Thoracic aorta (tissue), 2 donors: ENCODE measurements at places on chromosomes 5 and 9. TPM values are rescaled to one million over a fixed set of nuclear protein-coding genes. Genes with fewer than 3 reads are reported as not detected.

DNA sequence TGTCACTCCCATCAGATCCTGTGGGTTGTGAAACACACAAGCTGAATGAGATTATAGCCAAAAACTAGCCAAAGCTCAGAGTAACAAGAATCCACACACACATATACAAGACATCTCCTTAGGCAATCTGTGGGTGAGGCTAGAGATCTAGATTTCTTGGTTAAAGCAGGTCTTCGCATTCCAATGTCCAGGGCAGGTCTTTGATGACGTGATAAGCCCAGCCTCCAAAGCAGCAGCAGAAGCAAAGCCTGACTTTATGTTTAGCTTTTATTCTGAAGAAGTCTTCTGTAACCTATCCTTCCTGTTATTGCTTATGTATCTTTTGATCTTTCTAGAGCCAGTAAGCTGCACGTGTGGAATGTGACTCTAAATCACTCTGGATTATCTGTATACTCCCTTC, 199.1 kb upstream of the SLC30A5 start:
- no peak for DNase-seq

- DNase-seq = no peak
These were observed 3.1 kb downstream of the MAN2A1 start for GRCh38 chr5:109692852-109693251.

DNA sequence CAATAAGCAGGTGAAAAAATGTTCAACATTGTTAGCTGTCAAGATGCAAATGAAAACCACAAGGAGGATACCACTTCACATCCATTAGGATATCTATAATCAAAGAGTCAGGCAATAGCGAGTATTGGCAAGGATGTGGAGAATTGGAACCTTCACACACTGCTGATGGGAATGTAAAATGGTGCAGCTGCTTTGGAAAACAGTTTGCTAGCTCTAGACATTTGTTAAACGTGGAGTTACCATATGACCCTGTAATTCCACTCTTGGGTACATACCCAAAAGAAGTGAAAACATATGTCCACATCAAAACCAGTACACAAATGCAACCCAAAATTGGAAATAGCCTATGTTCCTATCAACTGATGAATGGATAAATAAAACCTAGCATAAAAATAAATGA, 37.4 kb downstream of the SCAMP1 start:
- DNase-seq = no peak

DNA sequence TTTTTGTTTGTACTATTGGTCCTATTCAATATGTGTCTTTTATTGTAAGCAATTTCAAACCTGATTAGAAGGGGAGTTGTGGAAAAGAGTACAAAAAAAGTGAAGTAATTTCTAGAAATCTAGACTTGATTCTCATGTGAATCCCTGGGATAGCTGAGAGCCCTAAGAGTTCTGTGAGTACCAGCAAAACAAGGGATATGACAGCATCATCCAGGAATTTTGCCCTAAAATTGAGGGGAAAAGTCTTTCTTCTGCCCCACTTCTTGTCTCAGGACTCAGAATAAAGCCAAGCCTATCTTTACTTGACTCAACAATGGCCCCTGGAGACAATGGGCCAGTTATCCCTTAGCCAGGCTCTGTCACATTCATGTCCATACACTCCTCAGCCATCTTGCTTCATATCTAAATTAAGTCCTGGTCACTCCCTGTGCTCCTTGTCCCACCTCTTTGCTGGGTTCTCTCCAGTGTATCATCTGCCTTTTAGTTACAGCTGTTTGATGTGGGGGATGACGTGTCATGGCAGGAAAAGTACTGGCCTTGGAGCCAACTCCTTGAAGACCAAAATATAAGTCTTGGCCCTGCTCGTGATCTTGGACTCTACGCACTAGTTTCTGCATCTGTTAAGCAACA, 81.2 kb downstream of the ADAMTS12 start:
- DNase-seq = no peak

DNA sequence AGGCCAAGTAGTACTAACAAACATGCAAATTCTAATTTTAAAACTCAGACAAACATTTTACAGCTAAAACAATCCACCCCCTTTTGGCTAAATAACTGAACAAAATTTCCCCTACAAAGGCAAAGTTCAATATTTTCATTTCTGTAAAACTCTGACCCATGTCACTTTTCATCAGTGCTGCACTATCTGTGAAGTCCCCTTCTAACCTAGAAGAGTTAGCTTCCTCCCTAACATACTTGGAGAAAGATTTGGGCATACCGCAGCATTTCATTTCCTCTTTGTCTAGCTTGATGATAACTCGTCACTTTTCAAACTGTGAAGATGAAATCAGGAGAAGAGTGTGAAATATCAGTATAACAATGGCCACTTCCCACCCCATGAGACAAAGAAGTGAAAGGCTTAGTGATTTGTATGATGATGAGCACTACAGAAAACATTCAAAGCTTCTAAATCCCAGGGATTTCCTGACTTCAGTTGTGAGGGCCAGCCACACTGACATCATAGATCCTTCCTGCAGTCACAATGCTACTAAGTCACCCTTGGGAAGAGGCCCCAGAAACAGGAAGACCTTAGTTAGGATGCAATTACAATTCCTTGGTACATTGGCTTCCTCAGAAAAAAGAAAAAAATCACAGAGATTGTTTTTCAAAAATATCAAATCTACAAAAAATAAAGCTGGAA, at the start of gene FAM81B:
FAM81B (plus strand) TSS at position 555 of the 681 bp plus-strand sequence; CDS start at position 579, 24 bp downstream.
- DNase-seq = no peak

Gene PRELID1
- 42.2 TPM for total RNA-seq

Gene TICAM2
- total RNA-seq = 5.7 TPM

- no peak for DNase-seq
These were observed 3.9 kb downstream of the ZNF608 start for GRCh38 chr5:124742521-124742920.

- no peak for DNase-seq
These were observed 4.9 kb upstream of the RARS1 start for GRCh38 chr5:168481330-168481788.

- DNase-seq = no peak
These were observed 5.8 kb downstream of the NDUFS6 start for GRCh38 chr5:1806974-1807373.

DNA sequence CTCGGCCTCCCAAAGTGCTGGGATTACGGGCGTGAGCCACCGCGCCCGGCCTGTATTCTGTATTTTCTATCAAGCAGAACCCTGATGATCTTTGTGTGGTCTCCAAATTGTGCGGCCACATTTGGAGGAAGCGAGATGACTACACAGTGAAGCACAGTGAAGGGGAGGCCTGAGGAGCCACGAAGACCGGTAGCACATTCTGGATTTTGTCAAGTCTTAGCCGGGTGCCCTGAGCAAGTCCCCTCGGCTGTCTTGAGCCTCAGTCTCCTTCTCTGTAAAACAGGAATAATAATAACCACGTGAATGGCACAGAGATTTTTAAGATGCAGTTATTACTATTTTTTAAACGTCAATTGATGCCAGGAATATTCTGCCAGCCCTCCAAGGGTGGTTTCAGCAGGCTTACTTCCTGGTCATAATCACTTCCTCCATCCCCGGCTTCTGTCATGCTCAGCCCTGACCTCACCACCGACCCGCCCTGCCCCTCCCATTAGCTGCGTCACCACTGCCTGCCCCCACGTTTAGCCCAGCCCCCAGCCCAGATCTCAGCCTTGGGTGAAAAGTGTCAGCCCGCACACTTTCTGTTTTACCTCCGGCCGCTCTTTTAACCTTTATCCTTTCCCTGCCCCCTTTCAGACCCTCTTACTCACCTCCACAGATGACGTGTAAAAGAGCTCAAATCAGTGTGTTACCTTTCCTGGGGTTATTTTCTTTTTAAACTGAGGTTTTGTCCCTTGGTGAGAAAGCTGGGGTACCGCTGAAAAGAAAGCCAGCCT, 27.0 kb upstream of the ERGIC1 start:
- peak; percentile 82 for DNase-seq

DNA sequence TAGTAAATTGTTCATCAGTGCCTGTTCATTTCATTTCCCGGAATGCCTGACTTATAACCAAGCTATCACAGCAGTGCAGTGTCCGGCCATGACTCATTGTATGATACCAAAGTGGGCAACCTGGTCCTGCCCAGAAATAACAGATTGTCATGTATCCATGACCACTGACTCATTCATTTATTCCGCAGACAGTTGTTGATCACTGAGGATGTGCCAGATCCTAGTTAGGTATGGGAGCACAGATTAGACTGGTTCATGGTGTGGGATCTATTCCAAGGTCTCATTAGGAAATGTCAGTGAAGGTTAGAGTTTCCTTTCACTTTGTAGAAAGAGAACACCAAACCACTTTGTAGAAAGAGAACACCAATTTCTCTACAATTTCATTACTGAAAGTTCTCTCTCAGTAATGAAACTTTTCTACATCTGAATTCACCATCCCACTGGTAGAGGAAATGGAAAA, 8.7 kb downstream of the NREP start:
- peak; percentile 22 for DNase-seq

GRCh38 chr5:56314529-56314928, 81.4 kb upstream of the ANKRD55 start:
- no peak for DNase-seq

- no peak for DNase-seq
These were observed 15.4 kb downstream of the ARHGEF37 start for GRCh38 chr5:149596712-149597111.

Gene PCAT7
- total RNA-seq = not detected

Gene ARHGEF28
- 35.5 TPM for total RNA-seq

GRCh38 chr5:164672931-164673694, 1167.7 kb downstream of the MAT2B start:
- no peak for DNase-seq

DNA sequence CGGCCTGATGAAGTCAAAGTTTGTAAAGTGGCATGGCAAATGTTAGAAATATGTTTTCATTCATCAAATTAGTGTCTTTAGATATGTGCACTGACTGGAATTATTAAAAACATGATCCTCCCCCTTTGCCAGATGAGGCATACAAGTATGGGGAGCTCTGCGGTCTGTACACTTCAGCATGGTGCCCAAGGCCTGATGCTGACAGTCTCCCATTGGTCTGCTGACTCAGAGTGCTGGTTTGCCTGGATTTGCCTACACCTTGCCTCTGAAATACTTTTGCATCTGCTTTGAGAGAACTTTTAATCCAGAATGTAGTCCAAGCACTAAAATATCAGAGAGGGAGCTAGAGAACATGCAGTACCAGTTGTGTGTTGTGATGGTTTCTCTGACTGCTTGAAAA, 354.3 kb upstream of the ACTBL2 start:
- no peak for DNase-seq

Gene CDKN2AIPNL
- 15.8 TPM for total RNA-seq

DNA sequence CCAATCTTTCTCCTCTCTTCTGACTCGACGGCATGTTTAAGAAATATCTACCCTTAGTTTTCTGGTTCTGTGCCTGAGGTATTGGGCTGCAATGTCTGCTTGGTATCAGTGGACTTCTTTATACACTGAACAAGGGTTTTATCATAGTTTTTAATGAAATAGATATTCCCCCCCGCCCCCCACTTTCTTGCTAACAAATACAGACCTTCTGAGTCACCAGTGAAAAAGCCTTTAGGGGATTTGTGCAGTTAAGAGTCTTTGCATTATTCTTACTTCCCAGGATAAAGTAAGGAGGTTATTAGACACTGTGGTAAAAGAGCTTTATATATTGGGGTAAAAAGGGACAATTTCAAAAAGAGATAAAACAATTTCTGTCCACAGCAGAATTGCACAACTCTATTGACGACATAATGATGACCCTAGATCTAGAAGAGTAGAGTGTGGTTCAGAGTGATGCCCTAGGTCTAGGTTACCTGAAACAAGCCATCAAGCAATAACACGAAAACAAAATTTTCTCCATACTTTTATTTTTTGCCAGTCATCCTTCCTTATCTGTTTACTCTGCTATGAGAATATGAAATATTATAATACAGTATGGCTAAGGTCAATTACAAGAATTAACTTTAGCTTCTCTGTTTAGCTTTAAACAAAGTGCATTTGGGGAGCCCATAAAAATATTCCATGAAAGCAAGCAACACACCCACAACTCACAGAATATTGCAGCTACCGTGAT, 110.7 kb downstream of the PLK2 start:
- no peak for DNase-seq
